ENCODE measurements at places on chromosomes 1 and 21.

DNA sequence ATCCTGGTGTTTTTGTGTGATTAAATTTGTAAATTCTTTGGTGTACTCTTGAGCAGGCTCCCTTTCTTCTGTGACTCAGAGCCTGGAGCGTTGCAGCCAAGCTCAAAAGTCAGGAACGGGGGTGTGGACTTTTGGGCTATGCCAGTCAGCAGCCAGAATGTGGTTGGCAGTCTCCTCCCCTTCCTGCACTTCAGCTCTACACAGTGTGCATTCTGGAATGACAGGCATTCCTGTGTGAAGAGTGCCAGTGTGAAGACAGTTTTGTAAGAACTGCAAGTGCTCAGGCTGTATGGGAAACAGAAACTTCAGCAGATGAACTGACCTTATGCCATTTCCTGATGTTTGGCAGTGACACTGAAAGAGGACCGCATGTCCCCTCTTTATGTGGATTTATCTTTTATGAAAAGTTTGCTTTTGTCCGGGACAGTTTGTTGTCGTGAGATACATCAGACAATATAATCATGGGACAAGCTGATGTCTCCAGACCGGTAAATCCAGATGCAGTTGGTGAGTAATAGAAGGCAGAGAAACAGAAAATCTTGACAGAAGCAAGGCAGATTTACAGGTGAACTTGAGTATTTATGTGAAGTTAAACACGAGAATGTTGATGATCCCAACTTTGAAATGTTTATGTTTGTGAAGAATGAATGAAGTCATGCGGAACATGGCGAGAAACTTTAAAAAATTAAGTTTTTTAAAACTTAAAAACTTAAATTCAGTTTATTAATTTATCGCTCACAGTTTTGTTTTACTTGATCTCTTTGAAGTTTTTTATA lies 67.7 kb upstream of the RCC1 start:
- DNase-seq: peak; percentile 23

GRCh38 chr1:180863158-180863775 lies 49.4 kb upstream of the KIAA1614 start:
- DNase-seq: no peak

DNA sequence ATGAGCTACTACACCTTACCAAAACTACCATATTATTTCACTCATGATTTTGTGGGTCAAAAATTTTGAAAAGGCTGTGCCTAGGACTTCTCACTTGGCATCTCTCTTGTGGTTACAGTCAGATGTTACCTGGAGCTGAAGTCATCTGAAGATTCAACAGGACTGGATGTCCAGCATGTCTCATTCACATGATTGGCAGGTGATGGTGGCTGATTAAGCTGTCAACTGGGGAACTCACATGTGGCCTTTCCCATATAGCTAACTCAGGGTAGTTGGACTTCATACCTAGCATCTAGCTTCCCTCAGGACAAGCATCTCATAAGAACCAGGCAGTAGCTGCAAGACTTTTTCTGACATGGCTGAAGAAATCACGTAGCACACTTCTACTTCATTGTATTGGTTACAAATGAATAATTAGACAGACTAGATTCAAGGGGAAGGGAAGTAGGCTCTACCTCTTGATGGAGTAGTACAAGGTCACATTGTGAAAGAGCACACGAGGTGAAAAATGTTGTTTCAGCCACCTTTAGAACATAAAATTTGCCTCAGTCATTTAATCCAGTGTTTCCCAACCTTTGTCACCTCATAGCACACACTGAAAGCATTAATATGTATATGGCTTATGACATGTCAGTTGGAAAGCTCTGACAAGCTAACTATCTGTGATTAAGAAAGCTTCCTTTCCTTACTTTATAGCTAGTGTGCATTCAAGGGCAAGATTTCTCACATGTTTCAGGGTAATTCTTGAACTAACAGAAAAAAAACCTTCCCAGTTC lies 68.0 kb upstream of the PTGFRN start:
- no peak for DNase-seq

- DNase-seq: no peak
These were observed 3.9 kb downstream of the CNTN2 start for GRCh38 chr1:205046870-205047269.

GRCh38 chr1:55700359-55701130 lies 485.4 kb upstream of the USP24 start:
- no peak for DNase-seq

- DNase-seq: no peak
These were observed 796 bp upstream of the RBM8A start for GRCh38 chr1:145927916-145928643.

DNA sequence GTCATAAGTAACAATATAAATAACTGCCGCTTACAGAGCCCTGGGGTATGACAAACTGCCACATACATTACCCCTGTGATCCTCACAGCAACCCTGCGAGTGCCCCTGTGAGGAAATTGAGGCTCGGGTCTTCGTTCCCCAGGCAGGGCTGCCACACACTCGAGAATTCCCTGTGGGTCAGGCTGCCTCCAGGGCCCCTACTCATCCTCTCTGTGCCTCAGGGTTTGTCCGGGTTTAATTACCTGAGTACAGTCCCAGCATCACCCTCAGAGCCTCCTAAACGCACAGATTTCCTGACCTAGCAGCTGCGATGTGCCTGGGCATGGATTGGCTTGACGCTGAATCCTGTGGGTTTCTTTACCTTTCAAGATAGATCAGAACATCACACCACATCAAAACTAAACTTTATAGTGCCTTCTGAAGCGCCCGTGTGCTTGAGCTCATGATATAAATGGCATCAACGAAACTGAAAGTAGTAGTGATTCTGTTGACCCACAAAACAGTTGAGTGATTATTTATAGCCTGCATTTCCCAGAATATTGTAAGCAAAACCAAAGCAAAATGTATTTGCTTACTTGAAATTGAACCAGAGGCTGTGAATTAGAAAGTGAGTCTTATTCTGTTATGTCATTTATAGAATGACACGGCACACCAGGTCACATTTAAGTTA lies 14.0 kb downstream of the SLC37A1 start:
- DNase-seq: peak; percentile 47

DNA sequence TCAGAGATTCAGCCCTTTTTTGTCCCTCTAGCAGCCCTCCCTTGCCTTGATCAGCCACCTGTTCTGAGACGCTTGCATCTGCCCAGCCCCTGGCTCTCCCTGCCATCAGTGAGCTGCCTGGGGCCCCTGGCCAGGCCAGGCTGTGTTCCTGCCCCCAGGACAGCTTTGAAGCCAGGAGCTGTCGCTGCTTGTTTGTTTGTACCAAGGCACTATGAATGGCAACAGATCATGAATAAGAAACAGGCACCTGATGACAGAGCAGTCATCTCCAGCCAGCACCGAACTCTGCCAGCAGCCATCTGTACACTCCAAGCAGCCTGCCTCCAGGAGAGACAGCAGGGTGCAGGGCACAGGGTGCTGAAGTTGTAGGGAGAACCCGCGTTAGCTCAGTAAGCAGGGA lies 8.1 kb upstream of the VWA5B1 start:
- DNase-seq: no peak

- no peak for DNase-seq
These were observed 187.7 kb upstream of the RNPC3 start for GRCh38 chr1:103337779-103338178.

GRCh38 chr1:74502432-74502831 lies 10.0 kb downstream of the LRRC53 start:
- no peak for DNase-seq

DNA sequence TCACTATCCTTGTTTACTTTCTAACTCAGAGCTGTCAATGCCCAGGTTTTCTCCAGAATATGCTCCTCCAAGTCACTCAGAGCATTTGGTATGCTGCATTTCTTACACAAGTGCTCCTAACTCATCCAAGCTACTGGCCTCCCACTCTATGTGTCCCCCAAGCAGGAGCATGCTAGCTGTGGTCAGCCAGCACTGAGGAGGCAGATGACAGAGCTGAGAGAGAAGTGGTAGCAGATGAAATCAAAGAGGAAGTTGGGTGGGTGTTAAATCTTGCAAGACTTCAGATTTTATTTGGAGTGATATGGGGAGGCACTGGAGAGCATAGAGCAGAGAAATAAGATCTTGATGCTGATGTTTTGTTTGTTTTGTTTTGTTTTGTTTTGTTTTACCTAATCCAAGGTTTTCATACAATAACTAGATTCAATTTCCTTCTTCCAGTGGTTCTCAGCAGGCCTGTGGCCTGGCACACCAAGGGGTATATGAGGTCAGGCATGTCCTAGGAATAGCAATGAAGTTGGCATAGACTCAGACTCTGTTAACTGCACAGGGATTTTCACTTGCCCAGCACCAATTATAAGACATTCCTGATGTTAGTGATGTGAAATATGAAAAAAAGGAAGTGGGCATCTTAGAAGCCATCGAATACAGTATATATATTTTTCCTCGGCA lies 3.1 kb upstream of the PGBD5 start:
- no peak for DNase-seq

GRCh38 chr1:36772647-36773495 lies 261.4 kb downstream of the GRIK3 start:
- DNase-seq: no peak

- no peak for DNase-seq
These were observed 93.4 kb downstream of the TGFBR3 start for GRCh38 chr1:91792489-91793071.

DNA sequence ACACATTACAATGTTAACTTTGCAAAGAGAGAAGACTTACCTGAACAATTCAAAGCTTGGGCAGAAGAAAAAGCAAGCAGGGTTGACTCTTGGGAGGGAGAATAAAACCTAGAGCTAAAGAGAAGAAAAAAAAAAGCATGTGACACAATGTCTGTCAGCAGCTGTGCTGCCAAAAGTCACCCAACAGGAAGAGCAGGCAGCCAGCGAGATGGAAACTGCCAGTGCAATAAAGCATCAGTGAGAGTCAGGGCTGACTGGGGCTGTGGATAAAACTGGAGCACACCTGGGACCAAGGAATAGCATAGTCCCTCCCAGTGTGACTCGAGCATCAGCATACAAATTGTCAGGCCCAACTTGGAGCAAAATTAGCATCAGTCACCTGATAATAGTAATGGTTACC lies 65.0 kb upstream of the SLC22A15 start:
- DNase-seq: no peak

DNA sequence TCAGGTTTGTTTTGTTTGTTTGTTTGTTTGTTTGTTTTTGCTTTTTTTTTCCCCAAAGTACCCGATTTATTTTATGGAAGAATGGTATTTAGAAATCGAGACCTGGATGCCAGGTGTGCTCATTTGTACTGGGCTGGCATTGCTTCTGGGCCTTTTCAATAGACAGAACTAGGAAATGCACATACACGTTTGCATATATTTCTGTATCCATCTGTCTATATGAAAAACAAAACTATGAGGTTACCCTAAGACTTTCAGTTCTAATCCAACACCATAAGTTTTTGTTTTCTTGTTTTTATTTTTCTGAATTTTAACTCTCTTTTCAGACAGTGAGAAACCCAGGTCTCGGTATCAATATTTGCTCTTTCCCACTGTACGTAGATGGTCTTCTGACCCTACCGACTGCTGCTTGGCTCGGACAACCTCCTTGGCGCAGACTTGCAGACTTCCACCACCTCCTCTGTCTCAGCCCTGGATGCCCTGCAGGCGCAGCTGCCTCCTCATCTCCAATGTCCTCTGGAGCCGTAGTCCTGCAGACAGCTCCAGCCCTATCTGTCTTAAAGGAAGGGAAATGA lies 171.7 kb downstream of the NEK7 start:
- DNase-seq: no peak

GRCh38 chr1:173628888-173629287 lies 6.2 kb upstream of the TEX50 start:
- no peak for DNase-seq

DNA sequence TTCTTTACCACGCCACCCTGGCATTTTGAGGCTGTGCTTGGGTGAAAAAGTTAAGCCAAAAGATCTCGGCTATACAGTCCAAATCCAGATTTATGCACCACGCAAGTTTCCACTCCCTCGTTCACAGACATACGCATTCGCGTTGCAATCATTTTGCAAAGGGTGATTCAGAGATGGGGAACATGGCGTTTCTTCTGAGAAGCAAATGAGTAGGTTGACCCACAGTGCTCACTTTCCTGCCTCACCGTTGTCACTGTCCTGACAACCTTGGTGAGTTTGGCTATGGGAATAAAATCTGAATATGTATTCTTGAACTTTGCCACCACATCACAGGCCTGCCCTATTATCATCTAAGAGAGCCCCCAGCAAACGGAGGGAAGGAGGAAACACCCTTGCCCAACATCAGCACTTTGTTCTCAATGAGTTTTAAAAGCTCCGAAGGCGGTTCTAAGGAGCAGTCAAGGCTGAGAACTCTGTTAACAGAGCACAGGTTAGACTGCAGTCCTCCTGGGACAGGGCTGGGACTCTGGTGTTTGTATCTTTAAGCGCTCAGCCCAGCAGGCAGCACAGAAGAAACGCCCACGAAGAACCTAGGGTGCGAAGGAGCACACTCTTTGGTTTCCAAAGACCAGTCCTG lies 86.4 kb downstream of the RUNX1 start:
- peak; percentile 45 for DNase-seq

DNA sequence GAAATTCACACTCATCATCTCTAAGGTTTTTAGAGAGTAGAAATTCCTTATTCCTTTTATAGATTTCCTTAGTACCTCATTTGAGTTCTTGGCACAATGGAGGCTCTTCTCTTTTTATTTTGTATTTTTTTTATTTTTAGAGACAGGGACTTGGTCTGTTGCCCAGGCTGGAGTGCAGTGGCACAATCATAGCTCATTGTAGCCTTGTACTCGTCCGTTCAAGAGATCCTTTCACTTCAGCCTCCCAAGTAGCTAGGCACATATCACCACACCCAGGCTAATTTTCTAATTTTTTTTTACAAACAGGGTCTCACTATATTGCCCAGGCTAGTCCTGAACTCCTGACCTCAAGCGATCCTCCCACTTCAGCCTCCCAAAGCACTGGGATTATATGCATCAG lies 29.6 kb downstream of the RGL1 start:
- no peak for DNase-seq

DNA sequence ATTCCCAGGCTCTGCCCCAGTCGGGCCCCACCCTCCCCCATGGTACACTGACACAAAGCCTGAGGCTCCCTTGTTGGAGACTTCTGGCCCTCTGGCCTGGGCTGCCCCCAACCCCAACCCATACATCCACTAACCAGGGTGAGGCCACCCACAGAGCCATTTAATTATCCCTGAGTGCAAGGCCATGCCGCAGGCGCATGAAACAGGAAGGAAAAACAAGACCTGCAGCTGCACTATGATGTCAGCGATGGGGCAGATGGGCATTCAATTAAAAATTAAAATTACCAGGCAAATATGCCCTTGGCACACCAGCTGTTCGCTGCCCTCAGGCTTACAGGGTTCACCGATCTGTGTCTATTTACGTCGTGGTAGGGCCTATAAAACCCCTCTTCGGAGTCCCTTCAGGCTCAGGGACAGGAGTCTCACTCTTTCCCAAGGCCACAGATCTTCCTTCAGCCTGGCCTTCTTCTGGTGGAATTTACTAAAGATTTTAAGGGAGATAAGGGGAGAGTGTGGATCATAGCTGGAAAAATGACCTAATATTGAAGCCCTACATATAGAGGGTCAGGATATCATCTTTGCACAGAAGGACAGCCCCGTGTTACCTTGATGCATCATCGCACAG lies 29.6 kb upstream of the RGS16 start:
- no peak for DNase-seq

DNA sequence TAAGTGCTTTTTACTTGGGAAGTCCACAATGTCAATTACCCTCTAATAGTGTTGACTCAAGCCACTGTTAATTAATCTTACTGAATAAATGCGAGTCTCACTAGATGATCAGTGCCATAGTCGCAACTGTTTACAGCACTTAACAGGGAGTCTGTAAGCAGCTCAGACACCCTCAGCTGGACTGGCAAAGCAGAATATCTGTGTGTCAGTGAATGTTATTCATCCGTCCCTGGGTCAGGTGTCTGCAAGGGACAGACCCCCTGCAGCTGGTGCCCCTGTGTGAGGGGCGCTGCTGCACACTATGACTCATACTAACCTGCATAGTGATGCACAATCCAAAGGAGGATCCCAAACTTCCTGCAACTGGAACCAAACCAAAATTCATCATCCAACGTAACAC lies 306.5 kb downstream of the HHIPL2 start:
- no peak for DNase-seq

Measured in activated CD4-positive, alpha-beta T cell treated with anti-CD3 and anti-CD28 coated beads, Interleukin-2, amount 50 U/mL, for 48 hours (primary cell).